Activated naive CD4-positive, alpha-beta T cell treated with Interleukin-2 at 50 U/mL for 16 hours (primary cell): ENCODE measurements at places on chromosomes 1 and 21.

DNA sequence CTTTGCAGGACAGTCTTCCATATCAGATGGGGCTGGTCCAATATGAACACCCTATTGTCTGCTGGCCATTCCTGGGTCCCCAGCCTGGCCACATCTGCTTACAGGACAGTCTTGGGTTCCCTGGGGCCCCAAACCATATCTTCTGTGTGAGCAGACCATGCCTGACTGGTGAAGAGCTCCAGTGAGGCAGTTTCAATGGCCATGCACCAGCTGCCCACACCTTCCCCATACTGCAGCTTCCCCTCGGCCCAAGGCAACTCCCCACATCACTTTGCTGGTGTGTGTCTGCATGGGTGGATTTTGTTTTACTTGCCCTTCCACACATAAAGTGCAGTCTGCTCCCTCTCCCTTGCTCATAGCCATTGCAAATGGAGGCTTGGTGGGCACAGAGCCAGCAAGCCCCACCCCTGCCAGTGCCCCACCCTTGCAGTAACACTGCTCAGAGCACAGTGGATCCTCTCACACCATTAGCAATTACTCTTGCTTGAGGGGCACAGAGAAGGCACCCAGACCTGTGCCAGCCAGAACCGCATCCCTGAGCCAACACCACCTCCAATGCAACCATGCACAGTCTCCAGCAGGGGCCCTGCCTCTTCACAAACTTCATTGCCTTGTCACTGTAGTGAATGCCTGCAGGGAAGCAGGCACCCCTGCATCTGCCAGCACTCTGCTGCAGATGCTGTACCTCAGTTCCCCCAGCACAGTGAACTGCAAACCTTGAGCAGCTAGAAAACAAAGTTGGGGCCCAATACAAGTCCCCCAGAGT, 474.5 kb upstream of the BEND5 start:
- no peak for DNase-seq

DNA sequence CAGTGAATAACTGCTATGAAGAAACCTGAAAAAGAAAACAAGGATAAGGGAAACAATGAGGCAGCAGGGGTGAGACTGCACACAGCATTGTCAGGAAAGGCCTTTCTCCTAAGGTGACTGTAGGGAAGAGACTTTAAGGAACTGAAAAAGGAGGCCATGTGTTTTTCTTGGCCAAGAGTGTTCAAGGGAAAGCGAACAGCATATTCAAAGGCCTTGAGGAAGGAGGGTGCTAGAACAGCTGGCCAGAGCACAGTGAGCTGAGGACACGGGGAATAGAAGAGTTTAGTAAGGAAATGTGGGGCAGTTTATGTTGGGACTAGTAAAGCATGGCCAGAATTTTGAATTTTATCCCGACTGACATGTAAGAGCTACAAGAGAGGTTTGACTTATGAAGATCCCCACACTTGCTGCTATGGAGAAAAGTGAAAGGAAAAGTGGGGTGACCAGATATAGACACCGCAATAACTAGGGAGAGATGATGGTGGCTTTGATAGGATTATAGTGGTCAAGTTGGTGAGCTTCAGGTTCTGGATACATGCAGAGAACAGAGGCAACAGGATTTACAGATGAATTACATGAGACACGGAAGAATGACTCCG, 1.4 kb downstream of the RWDD2B start:
- no peak for DNase-seq

- DNase-seq, result no peak
Measured at GRCh38 chr1:163912170-163912884, 590.6 kb downstream of the NUF2 start.

DNA sequence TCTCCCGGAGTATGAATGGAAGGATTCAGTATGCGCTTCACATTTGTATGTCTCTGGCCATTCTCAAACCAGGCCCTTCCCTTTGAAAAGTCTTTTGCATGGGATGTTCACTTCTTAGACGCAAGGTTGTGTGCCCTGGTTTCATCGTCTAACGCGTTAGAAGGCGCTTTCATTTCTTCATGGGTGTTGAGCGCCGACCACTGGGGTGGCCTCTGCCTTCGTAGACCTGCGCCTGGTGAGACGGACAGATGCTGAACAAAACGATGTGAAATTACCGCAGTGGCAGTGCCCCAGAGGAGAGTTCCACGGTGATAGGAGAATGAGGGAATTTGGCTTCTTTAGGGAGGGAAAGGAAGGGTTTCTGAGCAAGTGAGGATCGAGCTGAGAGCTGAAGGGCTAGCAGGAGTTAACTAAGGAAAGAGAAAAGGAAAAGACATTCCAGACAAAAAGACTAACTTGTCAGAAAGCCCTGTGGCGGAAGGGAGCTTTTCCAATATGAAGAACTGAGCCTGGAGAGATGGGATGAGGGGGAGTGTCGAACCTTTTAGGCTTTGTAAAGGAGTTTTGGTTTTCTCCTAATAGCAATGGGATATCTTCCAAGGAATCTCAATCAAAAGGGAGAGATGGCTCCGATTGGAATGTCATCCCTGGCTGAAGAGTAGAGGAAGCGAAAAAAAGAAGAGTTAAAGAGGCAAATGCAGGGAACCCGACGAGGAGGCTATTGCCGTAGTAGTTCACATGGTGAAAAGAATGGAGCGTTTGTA, 951 bp downstream of the GGPS1 start:
- peak; percentile 57 for DNase-seq

DNA sequence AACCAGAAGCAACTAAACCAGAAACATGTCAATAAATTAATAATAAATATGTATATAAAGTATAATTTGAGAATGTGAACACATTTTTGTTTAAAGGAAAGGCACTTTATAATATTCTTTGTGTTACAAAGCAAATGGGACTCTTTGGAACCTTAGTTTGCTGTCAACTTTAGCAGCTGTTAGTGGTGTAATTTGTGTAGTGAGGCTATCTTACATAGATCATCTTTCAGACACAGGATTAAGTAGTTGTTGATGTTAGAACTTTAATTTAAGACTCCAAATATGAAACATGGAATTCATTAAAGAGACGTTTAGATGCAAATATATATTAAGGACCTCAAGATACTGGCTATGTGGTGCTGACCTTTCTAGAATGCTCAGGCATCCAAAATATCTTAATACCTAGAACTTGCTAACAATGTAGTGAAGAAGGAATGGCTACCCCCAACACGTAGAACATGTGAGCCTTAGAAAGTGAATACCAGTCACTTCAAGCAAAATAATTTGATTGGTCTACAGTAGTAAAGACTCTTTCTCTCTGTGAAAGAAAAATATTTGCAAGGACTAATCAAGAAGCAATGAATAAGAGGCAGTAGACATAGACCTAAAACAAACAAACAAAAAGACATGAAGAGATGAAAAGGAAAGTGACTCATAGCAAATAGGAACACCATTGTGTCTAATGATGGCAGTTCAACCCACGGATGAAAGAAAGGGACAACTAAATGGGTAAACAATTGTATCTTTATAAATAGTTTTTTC, 811.4 kb downstream of the USP25 start:
- DNase-seq, result no peak

DNA sequence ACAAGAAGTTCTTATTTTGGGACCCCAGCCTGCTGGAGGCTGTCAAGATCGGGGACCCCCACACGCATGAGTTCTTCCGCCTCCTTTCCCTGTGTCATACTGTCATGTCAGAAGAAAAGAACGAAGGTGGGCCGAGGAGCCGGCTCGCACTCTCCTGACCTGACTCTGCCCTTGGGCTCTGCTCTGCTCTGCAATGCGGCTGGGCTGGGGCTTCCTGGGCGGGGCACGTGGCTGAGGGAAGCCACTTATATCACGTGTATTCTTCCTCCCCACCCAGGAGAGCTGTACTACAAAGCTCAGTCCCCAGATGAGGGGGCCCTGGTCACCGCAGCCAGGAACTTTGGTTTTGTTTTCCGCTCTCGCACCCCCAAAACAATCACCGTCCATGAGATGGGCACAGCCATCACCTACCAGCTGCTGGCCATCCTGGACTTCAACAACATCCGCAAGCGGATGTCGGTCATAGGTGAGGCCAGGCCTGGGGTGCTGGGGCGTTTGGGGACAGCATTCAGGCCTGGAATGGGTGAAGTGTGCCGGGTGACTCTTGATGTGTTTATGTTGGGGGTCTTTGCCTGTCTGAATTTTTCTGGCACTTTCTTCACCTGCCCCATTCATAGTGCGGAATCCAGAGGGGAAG, 17.6 kb downstream of the ATP8B2 start:
- peak; percentile 77 for DNase-seq

- no peak for DNase-seq
Measured at GRCh38 chr1:200925831-200926230, 31.1 kb downstream of the INAVA start.

DNA sequence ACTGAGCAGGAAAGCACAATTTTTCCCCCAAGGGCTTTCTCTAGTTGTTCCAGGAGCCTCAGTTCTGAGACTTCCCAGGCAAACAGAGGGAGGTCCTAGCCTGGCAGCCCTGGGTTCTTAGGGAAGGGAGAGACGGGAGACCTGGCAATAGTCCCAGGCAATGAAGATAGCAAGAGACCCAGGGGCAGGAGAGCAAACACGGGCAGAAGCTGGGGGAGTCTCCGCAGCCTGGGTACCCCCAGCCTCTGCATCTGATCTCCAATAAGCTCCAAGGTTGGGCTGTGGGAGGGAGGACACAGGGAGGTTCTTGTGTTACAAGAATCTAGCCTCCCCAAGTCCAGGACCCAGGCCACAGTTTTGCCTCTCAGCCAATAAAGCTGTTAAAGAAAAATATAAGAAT, 2.4 kb downstream of the BLACAT1 start:
- no peak for DNase-seq

DNA sequence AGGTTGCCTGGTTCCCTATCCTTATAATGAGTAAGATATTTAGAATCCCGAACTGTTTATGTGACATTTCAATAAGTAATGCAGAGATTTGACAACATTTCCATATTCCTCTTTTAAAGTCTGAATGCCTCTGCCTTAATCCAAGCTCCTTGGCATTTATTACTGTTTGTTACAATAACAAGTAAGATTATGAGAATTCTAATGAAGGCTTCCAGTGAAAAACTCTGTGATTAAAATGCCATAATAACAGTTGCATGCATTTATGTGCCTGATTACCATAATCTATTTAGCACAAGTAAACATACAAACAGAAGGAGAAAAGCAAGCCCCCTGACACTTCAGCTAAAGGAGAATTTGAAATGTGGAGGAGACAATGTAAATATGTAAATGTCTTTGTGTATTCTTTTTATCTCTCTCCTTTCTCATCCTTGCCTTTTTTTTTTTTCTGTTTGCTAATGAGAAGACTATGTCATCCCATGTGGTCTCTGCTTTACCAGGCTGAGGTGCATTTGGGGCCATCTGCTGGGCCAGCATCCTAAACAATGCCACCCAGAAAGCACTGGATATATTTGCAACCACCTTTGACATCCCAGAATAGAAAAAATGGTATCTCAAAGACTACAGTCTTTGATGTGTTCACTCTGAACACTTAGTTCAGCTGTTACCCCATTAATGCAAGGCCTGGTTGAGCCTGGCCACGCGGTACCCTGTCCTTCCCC, 17.2 kb upstream of the OLIG2 start:
- no peak for DNase-seq

GRCh38 chr1:19678493-19678892, 13.8 kb downstream of the HTR6 start:
- no peak for DNase-seq

DNA sequence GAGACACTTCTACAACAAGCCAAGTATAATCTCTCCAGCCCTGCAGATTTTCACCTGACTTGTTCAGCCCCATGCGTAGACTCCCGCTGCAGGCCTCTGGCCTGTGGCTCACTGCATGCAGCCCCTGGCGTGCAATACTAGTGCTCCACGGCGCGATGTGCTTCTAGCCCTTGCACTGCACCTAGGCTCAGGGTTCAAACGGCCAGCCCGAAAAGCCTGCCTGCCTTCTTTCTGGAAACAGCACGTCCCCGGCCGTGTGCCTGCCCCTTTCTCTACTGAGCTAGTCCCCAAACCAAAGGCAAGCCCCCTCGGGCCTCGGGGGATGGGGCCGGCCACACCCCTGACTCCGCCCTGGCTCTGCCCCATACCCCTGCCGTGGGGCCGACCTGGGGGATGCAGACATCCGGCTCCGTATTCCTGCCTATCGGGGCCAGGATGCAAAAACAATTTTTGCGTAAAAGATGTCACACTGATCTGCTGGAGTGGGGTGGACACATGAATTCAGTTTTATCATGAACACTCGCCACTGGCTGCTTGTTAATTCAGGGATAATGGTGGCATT, 26.3 kb upstream of the TRAPPC10 start:
- DNase-seq, result no peak

- DNase-seq, result no peak
Measured at GRCh38 chr1:20740781-20741180, 8.3 kb upstream of the SH2D5 start.

DNA sequence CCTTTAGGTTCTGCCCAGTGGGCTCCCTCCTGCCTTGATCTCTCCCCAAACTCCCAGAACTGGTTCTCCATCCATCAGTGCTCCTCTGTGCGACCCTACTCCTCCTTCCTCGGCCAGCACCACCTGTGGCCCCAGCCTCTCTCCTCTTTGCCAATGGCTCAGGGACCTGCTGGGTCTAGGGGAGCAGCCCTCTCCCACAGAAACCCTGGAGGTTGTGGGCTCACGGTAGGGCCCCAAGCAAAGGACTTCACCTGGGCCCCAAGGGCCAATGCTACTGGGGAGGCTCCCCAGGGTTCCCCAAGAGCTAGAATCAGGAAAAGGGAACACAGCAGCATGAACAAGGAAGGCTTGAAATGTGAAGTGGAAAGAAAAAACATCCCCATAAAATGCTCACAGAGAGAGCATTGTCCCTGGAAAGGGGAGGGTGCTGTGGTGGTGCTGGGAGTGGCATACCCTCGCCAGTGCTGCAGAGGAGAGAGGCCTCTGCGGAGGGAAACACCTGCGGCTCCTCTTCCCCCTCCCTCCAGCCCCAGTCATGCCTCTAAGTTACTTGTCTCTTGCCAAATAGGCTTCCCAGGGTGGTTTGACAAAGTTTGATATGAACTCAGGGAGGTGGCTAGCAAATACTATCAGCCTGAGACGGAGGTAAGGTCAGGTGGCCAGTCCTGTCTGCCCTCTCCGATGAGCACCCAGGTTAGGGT, 2.5 kb downstream of the TMEM63A start:
- DNase-seq, result peak; percentile 31

DNA sequence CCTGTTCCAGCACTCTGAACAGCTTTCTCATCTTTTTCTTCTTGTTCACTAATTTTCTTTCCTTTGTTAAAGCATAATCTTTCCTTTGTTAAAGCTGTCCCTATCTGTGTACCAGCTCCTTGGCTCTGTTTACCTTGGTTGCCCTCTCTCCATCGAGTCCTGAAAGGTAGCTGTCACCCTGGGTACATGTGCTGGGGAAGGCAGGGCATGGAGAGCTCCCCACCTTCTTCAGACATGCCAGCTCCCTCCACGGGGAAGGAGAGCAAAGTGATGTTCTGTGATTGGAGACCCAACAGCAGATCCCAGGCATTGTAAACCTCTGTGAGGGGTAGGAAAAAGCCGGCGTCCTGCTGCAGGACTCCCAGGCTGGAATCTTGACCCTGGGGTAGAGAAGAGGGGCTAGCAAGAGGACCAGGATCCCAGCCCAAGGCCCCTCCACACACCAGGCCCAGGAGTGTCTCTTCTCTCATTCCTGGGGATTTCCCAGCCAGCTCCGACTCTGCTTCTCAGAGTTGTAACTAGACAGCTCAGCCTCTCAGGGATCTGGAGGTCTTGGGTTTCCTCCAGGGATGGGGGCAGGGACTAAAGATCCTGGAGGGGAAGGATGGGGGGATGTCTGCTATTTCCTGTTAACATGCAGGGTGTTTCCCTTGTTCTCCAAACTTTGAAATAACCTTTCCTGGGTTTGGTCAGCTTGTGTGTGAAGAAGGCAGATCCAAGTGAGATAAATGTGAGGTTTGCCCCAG, 34.4 kb downstream of the TMCC2 start:
- DNase-seq, result no peak
